ENCODE measurements at places on chromosomes 5 and 9.

DNA sequence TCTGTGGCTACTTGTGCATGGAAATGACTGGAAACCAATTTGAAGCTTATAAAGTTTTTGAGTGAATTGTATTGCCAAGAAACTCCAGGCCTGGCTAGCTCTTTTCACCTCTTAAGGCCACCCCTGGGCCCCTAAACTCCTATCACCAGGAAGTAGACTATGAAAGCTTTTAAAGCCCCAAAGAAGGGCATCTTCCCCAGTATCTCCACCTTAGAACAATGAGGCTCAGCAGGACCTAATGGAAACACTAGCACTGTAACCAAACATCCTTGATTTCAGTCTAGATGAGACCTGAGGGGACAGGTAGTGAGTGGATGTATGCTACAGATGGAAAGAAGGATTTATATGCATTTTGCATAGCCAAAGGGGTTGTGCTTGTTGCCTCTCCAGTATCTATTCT is 25.0 kb downstream of the LYRM7 start:
- DNase-seq, result no peak

- no peak for DNase-seq
These were observed 623 bp upstream of the TRIM36 start for GRCh38 chr5:115170134-115170928.

DNA sequence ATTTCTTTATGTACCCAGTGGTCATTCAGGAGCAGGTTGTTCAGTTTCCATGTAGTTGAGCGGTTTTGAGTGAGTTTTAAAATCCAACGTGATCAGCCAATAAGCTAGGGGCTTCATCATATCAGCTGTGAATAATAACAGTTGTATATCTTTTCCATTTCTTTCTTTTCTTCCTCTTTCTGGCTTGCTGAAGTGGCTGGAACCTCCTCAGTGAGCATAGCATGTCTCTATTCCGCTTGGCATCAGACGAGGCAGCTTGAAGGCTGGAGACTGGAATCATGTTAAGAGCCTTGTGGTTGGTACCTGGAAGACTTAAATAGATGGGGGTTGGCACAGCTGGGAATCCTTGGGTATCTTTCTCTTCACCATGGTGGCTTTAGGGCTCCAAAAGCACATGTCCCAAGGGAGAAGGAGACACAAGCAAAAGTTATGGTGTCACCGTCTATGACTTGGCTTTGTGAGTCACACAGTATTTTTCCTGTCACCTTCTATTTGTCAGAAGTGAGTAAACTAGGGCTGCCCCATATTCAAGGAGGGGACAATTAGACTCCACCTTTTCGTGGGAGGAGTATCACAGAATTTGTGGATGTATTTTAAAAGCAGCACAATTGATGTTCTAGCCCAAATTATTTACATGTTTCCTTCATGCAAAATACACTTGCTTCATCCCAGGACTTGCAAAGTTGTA is 38.0 kb upstream of the RETREG1 start:
- no peak for DNase-seq

DNA sequence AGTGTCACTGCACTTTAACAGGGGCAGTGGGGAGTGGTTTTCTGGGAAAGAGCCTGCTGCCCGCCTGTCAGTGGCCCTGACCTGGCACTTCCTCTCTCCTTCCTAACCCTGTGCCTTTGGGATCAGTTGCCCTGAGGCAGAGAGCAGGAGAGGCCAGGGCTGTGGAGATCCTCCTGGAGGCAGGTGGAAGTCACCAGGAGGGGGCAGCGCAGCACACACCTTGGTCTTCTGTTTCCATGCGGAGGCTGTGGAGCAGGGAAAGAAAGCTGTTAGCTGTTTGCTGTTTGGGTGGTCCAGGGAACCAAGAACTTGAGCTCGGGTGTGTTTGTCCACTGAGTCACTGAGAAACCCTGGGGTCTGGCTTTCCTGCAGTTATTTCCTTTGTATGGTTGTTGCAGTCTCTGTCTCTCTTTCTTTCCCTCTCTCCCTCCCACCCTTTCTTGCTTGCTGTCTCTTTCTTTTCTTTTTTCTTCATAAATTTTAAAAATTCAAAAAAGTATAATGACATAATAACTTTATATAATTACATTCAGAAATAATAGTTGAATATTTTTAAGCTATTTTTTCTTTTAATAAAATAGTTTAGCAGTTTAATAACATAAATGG is 28.1 kb downstream of the NTRK2 start:
- no peak for DNase-seq

- DNase-seq, result no peak
These were observed 78.6 kb upstream of the MYO10 start for GRCh38 chr5:17014686-17015085.

DNA sequence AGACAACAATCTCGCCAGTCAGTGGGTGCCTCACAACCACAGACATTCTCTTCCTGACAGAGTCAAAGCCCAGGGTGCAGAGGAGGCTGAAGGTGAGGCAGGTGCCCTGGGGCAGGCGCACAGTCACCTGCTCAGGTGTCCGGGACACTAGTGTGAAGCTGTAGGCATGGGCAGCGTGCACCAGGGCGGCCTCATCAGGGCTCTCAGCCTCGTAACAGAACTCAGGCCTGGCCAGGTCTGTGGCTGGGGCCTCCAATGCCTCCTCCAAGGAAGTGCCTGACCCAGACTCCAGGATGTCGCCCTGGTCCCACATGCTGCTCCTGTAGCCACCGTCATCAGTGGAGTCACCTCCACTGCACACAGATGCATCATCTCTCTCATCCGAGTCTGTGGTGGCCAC is 198.7 kb downstream of the PTTG1 start:
- DNase-seq, result no peak

DNA sequence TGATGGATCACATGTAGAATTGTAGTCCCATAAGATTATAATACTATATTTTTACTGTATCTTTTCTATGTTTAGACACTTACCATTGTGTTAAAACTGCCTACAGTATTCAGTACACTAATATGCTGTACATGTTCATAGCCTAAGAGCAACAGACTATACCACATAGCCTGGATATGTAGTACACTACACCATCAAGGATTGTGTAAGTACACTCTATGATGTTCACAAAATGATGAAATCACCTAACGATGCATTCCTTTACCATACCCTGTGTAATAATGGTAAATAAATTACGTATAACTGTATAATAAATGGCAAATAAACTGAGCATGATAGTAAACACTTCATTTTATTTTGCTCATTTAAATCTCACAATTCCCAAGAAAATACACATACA is 60.3 kb downstream of the RICTOR start:
- no peak for DNase-seq

GRCh38 chr5:126995039-126995438 is 35.3 kb downstream of the MARCHF3 start:
- no peak for DNase-seq

GRCh38 chr9:14981291-14981950 is 71.2 kb upstream of the FREM1 start:
- no peak for DNase-seq

GRCh38 chr9:136808075-136808805 is 492 bp downstream of the RABL6 start:
- peak; percentile 39 for DNase-seq

- DNase-seq, result no peak
These were observed 17.6 kb downstream of the DCANP1 start for GRCh38 chr5:135429301-135430134.

DNA sequence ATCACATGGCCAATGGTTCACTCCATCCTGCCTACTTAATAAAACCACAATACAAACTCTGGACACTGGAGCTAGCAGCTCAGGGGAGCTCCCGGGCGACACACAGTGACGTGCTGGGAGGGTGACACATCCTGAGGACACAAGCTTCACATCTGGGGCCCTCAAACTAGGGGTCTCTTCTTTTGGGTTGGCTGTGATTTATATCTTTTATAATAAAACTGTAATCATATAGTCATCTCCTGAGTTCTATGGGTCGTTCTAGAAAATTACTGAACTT is 12.1 kb upstream of the MAPK9 start:
- no peak for DNase-seq

- no peak for DNase-seq
These were observed 194.5 kb upstream of the DAB2 start for GRCh38 chr5:39619168-39619818.

- no peak for DNase-seq
These were observed 433.1 kb downstream of the CHSY3 start for GRCh38 chr5:130337179-130337888.

GRCh38 chr5:133944263-133945185 is 23.9 kb downstream of the C5orf15 start:
- peak; percentile 14 for DNase-seq

GRCh38 chr9:123544007-123544827 is 188.2 kb downstream of the CRB2 start:
- DNase-seq, result no peak

DNA sequence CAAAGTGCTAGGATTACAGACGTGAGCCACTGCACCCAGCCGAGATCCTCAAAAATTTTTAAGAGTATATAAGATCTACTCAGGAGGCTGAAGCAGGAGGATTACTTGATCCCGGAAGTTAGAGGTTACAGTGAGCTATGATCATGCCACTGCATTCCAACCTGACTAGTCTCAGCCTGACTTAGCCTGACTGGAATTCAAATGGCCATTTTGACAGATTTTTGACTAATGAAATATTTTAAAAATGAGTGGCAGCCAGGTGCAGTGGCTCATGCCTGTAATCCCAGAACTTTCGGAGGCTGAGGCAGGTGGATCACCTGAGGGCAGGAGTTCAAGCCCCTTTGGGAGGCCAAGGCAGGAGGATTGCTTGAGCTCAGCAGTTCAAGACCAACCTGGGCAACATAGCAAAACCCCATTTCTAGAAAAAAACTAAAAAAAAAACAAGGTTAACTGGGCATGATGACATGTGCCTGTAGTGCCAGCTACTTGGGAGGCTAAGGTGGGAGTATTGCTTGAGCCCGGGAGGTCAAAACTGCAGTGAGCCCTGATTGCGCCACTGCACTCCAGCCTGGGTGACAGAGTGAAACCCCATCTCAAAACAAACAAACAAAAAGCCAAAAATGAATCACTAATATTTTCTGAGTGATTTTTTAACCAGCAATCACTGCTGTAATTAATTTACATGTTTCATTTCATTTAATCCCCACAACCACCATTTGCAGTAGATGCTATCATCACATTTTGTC is 16.6 kb downstream of the ATOX1 start:
- no peak for DNase-seq

DNA sequence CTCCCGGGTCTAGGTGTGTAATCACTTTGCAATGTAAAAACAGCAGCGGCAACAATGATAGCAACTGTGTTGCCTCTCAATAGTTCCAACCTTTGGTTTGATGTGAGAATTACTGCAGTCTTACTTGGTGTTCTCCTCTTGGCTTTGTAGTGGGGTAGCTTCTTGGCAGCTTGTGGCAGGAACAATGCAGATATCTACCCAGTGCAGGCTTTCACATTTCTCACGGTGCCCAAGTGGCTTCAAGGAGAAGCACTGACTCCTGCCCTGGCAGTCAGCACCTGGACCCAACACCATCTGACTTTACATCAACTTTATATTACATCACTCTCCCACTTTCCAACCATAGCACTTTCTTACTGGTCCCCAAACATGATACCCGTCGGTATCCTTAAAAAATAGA is 28.4 kb upstream of the TIFAB start:
- DNase-seq, result no peak

- peak; percentile 14 for DNase-seq
These were observed 6.1 kb upstream of the ZNF79 start for GRCh38 chr9:127418037-127418471.

GRCh38 chr5:122394284-122394930 is 82.4 kb downstream of the SNCAIP start:
- DNase-seq, result no peak

DNA sequence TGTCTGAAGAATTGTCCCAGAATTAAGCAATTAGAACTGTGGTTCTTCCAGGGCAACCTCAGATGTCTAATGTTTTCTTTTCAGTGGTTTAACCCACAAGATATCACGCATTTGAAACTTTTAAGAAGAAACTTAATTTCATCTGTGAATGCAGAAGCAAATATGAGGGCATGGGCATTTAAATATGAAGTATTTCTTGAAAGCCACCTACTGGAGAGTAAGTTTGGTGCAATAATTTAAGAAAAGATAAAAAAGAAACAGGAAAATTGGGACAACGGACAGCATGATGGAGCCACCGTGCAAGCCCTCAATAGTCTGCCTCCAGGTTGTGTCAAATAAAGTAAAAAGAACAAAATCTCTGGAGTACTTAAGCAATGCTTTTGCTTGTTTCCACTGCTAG is 1.2 kb upstream of the CAPSL start:
- no peak for DNase-seq

DNA sequence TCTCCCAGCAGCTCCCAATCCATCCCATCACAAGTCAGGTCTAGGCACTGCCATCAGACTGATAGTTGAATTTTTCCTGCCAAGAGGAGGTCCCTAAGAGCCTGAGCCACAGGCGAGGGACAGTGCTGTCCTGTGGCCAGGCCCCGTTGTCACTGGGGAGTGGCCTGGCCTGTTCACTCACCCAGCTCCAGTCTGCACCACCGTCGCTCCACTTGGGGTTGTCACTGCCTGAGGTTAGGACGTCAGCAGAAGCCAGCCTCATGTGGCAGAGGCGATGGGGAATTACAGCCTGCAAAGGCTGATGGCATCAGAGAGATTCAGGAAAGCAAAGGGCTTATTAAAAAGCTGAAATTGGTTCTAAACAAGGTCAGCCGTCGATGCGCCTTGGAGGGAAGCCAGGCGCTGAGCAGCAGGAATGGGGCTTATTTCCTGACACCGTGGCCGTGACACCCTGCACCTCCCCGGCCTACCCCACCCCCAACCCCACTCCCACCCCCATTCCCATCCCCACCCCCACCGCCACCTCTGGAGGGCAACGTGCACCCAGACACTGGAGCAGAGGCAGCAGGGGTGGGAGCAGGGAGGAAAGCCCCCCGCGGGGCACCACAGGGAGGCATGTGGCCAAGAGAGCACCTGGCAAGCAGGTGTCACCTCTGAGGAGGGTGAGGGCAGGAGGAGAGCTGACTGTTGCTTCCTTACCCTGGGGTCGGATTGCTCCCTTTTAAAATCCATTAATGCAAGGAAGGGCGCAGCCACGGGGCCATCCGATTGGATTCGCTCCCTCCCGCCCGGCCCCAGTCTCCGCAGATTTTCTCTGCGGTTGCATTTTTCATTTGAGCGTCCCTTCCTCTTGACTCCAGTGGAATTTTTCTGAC is 3.1 kb upstream of the DBH start:
- DNase-seq, result no peak

GRCh38 chr5:56601641-56602071 is 213.7 kb upstream of the MAP3K1 start:
- no peak for DNase-seq

DNA sequence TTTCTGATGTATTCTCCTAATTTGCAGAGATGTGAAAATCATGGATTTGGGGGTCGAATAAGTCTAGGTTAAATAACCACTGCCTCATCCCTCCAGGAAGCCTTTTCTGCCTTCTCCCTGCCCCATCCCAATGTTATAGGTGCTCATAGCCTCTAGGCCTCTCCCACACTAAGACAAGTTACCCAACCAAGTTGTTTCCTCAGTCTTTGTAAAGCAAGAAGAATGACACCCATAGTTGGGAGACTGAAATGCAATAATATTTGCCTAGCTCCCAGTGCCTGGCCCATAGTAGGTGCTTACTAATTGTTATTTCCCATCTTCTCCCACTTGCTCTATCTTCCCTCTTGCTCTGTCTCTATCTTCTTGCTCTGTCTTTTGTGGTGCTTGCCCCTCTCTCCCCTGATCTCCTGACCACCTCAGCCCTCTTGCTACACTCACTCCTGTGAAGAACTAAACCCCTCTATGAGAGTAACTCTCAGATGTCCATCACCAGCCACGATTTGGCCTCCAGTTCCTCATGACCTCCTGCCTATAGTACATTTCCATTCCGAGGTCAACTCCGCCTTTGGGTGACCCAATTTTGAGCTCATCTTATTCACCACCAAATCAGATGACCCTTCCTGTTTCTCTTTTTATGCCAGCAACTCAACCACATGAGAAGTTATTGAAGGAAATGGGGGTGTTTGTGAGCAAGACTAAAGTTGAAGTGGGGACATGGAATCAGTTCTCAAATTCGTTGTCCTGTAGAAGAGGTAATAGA is 7.0 kb downstream of the AFAP1L1 start:
- DNase-seq, result no peak
